ENCODE measurements at places on chromosomes 6 and 20.

DNA sequence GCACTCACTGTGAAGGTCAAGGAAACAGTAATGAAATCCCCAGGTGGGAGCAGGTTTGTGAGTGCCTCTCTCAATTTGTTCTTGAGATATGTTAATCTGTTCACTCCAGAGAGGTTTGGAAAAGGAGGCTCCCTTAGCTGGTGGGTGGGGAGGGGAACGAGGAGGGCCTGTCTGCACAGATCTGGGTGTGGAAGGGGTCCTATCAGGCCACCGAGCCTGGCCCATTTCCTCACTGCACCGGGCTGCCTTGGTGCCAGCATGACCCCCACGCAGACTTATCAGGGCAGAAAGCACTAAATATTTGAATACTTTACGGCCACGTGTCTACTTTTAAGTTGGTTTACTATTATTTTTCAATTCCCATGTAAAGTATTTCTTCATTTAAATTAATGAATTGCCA is 8.3 kb downstream of the AGPAT4 start:
- no peak for DNase-seq

DNA sequence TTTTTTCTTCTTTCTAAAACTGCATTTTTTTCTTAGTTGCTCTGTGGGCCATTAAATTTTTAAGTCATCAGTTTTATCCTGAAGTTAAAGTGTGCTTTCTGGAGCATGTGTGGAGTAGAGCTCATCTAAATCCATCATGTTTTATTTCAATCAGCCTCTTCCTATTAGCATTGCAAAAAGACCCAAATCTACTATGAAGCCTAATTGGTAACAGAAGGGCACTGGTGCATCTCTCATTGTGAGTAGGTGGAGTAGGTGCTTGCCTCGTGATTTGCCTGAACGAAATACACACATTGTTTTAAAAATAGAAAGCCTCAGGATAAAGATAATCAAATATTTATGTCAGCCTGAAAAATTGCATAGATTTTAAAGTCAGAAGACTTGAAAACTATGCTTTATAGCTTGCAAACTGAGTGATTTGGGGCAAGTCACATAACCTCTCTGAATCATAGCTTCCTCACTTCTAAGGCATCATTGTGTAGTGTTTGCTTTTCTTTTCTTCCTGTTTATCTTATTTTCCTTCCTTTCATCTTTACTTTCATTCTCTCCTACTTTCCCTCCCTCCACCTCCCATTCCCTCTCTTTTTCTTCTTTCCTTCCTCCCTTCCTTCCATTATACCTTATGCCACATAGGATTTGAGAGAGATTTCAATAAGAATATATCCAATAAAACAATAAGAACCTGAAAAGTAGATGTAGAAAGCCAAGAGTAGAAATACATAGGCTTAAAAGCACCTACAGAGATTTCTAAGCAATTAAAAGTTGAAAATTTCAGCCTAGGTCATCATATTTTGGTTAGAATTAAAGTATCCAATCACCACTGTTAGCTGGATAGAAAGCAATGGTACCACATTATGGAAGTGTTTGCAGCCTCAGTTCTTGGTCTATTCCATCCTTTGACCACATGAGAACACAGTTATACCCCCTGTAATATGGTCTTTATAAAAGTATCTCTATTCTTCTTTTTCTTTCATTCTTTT is 49.6 kb upstream of the RNF146 start:
- no peak for DNase-seq

DNA sequence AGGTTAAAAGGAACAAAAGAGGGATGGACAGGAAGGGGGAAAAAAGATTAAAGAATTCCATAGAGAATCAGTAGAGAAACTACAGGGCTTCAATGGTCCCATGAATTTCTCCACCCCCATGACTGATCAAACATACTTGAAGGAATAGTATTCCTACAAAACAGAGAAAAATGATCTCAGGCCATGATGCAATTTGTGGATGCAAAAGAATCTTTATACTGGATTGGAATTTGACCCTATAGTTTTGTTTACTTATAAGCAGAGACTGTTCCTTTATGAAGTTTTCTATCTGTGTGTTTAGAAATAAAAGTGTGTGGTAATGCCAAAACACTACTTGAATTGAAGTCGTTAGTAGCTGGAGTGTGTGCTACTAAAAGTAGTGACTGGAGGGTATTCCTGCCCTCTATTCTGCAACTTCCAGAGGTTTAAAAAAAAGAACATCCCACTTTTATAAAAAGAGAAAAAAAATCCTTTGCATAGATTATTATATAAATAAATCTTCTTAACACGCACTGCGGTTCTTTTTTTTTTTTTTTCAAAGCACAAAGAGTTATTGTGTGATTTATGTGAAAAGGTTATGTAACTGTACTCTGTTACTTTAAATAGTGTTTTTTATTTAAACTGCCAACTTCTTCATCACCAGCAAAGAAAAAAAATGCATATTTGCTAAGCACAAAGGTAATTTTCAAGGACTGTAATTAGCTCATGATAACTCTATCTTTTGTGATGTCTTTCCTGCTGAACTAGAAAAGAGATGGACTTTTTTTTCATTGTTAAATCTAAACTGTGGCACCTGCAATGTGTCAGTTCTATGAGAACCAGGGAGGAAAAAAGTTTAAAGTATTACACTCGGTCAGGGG is 214.5 kb upstream of the CITED2 start:
- DNase-seq: no peak

GRCh38 chr6:49252901-49253300 is 210.2 kb downstream of the MMUT start:
- DNase-seq: no peak

- no peak for DNase-seq
Observed at GRCh38 chr6:52420668-52421358, 671 bp downstream of the EFHC1 start.

DNA sequence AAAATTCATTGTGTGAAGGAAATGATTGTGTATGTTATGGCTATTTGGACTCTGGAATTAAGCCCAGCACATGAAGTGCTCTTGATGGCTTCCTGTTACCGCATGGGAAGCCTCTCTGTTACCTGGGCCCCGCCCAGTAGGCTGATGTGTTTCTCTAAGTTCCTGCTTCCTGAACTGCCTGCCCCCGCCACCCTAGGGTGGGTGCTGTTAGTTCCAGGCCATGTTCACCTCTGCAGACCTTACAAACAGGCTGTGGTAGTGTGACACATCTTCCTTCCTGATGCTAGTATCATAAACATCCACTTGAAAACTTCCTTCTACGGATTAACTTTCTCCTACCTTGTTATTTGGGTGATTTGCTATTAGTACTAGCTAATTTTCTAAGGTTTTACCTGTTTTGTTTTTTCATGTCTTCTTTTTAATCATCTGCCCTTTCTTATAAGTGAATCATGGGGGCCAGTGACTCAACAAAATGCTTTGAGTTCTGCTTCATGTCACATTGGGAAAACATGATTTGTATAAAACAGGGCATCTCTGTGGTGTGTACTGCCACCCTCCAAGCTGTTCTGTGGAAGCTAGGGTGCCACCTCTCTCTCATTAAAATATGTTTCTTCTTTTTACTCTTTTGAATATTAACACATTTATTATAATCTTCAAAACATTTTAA is 40.6 kb downstream of the SH3BGRL2 start:
- peak; percentile 13 for DNase-seq

GRCh38 chr20:49328790-49329189 is 50.9 kb upstream of the ZNFX1 start:
- no peak for DNase-seq

DNA sequence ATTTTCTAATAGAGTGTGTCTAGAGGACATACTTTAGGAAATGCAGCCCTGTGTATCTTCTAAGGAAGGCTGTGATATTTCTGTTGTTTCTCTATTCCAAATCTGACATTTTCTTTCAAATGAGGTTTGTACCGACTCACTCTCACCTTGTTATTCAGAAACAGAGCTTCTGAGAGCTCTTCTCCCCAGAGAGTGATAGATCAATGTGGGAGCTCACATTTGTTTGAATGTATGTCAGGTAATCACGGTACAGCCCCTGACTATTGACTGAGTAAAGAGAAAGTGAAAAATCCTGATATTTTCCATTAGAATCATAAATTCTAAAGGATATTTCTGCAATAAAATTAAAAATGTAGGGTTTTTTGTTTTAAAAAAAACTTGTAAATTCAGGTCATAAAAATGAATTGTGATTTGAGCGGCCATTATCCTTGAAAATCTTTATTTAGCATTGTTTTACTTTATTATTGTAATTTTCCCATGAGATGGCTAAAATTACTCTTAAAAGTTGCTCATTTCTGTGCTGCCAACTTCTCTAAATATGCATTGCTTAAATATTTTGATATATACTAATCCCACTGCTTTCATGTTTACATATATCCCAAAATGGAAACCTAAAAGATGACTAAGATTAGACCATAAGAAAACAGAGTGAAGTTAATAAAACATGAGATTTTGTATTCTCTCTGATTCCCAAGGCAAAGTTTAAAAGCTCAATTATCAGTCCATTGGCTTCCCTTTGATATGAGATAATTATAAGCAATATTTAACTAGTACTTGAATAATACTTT is 1226.8 kb upstream of the CITED2 start:
- DNase-seq: no peak

- DNase-seq: no peak
Observed at GRCh38 chr6:164010441-164011103, 596.1 kb downstream of the QKI start.

DNA sequence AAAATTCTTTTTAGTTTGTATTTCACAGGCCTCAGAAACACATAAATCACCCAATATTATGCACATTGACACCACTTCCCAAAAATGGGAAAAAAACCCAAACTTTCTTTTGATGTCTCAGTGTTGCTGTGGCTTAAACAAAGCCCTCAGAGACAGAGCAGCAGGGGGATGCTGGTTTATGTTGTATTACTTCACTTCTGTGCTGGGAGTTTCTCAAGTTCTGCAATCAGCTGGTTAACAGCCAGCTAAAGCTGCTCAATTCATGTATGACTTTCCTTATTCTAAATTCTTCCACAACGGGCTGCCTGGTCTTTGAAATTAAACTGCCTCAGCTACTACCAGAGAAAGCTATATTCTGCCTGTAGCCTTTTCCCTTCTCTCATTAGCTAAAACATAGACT is 5.6 kb downstream of the FILIP1 start:
- no peak for DNase-seq

DNA sequence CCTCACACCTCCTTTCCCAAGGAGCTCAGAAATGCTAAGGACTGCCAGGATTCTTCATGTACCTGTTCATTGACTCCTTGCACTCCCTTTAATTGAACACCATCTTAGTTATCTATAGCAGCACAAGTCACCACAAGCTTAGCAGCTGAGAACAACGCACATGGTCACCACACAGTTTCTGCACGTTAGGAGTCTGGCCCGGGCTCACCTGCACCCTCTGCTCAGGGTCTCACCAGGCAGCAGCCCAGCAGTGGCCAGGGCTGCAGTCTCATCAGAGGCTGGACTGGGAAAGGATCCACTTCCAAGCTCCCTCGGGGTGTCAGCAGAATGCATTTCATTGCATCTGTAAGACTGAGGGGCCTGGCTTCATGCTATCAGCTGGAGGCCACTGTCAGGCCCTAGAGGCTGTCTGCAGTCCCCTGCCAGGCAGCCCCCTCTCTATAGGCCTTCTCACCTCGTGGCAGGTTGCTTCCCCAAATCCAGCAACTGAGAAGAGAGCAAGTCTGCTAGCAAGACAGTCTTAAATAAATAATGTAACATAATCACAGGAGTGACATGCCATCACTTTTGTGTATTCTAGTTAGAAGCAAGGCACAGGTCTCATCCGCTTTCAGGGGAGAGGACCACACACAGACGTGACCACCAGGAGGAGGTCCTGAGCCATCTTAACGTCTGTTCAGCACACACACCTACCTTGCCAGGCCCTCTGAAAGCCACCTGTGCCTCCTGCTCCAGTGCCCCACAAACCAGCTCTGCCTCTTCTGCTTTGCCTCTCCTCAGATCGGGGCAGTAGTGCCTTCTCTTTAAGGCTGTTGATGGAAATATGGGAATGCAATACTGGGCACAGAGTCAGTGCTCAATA is 165.2 kb upstream of the CST7 start:
- no peak for DNase-seq

DNA sequence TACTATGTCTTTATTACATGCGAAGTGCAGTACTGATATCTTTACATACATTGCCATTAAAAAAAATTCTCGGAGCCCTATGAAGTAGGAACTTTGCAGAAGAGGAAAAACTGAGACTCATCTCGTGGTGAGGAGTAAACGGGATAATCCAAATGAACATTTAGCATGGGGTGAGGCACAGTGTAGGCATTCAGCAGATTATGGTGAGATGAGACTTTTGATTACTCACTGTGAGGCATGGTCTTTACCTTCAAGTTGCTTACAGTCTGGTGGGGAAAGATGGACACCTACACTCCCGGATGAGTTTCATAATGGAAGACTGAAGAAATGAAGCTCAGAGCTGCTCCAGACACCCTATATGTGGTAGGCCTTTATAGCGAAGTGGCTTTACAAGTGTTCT is 1.4 kb downstream of the RPRD1B start:
- DNase-seq: no peak

- peak; percentile 79 for DNase-seq
Observed at GRCh38 chr20:51541189-51542032, 1.1 kb downstream of the NFATC2 start.

GRCh38 chr6:153624528-153624927 is 414.5 kb upstream of the OPRM1 start:
- DNase-seq: no peak

DNA sequence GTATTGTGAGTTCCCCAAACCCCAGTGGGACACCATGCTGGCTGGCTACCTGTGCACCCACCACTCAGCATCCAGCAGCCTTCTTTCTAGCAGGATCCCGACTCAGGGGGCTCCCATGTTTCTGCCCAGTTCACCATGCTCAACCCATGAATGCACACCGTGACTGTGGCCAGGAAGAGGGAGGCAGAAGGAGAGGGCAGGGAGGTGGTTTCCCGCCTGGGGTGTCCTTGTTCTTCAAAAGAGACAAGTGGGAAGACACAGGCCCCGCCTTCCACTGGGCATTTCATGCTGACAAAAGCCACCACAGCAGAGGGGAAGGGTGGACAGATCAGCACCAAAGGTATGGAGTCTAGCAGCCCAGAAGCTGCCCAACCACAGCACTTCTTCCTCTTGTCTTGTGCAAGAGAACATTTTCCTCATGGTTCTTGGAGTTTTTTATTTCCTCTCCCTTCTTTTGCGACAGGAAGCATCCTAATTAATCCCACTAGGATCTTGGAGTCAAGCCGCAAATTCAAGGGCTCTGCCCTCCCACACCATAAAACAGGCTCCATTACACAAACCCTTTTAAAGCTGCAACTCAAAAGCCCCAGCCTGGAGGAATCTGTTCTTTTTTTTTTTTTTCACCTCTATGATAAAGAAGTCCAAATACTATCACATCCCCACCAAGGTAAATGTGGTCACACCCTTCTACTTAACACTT is 13.5 kb upstream of the ANKRD60 start:
- no peak for DNase-seq

DNA sequence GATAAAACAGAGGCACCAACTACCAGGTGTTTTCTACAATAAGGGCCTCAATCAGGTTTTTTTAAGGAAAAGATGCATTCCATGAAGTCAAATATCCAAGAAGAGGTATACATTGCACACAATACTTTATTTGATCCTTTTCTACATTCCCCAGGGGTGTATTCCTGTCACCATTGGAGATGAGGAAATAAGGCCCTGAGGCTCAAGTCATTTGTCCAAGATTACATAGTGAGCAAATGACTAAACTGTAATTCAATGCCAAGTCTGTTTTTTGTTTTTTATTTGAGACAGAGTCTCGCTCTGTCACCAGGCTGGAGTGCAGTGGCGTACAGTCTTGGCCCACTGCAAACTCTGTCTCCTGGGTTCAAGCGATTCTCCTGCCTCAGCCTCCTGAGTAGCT is 69.2 kb upstream of the CDYL start:
- DNase-seq: no peak
